ENCODE measurements at places on chromosomes 2 and 18.

DNA sequence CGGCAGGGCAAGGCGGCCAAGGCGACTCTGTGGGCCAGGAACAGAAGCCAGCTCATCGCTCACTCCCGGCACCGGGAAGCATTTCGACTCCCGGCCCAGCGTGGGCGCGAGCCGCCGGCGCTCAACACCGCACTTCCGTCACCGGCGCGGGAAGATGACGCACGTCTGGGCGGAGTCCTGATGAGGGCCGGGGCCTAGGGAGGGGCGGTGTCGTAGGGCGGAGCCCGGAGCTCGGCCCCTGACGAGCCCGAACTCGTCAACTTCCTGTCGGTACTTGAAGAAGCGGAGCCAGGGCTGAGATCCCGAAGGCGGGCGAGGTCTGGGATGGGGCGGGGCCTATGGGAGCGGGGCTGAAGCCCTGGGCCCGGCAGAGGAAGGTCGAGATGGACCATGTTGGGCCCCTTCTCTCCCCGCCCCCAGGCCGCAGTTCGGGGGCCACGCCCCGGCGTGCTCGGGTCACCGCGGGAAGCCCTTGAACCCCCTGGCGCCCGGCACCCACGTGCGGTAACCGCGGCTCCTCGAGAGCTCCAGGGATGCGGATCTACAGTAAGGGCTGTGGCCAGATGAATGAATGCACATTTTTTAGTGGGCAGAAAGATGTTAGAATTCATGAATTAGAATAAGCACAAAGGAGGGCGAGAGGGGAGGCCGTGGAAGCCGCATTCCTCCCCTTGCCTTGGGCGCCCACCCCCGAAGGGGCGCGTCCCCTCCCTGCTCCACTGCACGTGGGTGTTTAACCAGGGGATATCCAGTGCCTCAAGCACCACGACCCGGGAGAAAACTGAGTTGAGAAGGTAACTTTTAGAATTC lies at the start of gene RNASEH1:
TSS of gene RNASEH1 (minus strand) at position 129 of the 810 bp plus-strand sequence. CDS start at position 56, 73 bp downstream.
- peak; percentile 100 for DNase-seq

- DNase-seq: no peak
Measured at GRCh38 chr2:156532989-156533388, 96.8 kb downstream of the GPD2 start.

DNA sequence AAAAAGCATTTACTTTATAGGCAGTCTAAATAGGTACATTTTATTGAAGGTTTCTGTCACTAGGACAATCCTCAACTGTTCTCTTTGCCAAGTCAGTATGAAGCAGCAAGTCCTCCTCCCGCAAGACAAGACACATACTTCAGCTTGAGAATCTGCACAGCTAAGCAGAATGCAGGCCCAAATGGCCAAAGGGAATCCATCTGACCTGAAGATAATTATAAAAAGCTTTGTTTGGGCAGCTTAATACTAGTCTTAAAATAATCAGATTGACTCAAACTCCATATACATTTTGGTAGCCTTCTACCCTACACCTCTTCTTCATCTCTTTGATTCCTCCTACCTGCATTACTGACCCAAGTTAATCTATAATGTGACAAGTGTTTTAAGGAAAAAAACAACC lies 1.8 kb downstream of the LANCL1 start:
- no peak for DNase-seq

DNA sequence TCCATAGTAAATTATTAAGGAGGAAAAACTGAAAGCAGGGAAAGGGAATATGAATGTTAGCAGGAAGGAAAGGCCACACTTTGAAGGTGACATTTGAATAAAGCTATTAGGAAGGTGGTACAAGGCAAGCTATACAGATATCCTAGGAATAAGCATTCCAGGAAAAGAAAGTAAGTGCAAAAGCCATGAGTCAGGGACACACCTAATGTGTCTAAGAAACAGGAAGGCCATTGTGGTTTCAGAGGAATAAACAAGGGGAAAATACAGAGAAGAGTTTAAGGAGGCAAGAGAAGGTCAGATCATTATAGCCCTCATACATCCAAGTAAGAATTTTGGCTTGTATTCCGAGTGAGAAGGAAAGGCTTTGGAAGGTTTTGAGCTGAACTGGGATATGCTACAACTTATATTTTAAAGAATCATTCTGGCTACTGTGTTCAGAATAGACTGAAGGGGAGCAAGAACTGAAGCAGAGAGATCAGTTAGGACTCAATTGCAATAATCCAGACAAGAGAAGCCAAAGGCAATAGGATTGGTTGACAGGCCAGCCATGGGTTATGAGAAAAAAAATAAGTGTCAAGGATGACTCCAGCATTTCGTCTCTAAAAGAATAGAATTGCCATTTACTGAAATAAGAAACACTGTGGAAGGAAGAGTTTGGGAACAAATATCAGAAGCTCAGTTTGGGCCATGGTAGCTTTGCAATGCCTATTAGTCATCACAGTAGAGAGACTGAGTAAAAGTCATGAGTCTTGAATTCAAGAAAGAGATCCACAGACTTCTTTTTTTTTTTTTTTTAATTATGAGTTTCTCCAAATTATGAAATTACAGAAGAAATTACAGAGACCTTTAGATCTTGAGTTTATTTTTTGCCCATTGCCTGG lies 11.3 kb downstream of the RAD51AP2 start:
- no peak for DNase-seq

DNA sequence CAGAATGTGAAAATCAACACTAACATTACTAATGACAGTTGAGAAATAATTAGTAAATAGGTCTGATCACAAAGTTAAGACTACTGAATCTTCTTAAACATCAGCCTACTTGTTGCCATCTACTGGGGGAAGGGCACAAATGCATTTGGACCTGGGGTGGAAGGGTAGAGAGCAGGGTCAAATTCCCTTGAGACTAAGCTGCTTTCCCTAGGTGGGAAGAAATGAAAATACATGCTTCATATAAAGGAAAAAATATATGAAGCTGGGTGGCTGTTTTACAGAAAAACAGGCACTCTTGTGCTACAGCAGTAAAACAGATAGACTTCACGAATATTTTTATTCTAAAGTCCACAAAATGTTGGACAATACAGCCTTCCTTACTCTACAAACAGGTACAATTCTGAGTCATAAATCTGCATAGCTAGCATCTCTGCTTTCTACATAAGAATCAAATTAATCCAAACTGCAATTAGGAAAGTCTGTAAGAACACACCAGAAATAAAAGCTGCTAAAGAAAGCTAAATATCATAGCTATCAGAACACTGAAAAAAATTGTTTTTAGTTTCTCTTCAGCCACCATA lies 10.9 kb downstream of the TRIP12 start:
- DNase-seq: no peak

- DNase-seq: no peak
Measured at GRCh38 chr2:238642973-238643372, 204.9 kb upstream of the TWIST2 start.

- peak; percentile 69 for DNase-seq
Measured at GRCh38 chr18:3450012-3450798, at the start of gene TGIF1. TGIF1 (plus strand) TSS chr18:3450172; CDS start chr18:3450490, 318 bp downstream.

DNA sequence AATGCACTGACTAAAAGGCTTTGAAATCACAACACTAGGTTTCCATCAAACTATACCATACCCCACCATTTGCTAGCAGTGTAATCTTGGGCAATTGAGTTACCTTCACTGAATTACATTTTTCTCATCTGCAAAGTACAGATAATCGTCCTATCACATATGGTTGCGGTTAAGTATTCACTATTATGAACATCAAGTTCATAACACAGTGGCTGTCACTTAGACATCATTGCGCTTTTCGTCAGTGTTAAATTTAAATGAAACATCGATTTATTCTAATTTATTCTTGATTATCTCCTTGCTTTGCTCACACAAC lies 505.9 kb downstream of the CPS1 start:
- DNase-seq: no peak

DNA sequence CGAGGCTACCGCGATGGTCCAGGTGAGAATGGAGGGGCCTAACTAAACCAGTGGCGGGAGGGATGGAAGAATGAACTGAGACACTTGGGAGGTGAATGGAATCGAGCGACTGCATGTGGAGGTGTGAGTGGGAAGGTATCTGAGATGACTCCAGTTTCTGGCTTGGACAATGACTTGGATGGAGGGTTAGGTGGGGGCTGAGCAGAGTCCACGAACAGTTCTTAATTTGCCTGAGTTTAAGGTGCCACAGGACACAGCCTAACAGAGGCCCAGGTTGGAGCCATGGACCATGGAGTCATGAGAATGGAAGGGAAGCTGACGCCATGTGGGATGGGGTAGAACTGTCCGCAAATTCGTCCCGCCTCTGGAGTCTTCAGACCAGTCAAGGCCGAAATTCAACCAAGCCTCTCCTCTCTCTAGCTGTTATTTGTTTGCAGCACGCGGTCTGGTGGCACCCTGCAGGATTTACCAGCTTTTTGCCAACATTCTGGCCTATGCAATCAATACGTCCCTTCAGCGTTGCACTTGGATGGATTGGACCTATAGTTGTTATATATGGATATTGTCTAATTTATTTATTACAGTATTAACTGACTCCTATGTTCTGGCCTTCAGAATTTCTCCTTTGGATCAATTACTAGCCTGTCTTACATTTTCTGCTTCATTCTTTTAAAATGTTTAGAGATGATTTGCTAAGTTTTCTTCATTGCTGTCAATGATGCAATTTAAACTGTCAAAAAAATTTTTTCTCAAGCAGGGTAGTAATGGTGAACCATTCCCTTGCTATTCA lies 940 bp upstream of the BOLA3 start:
- DNase-seq: no peak

DNA sequence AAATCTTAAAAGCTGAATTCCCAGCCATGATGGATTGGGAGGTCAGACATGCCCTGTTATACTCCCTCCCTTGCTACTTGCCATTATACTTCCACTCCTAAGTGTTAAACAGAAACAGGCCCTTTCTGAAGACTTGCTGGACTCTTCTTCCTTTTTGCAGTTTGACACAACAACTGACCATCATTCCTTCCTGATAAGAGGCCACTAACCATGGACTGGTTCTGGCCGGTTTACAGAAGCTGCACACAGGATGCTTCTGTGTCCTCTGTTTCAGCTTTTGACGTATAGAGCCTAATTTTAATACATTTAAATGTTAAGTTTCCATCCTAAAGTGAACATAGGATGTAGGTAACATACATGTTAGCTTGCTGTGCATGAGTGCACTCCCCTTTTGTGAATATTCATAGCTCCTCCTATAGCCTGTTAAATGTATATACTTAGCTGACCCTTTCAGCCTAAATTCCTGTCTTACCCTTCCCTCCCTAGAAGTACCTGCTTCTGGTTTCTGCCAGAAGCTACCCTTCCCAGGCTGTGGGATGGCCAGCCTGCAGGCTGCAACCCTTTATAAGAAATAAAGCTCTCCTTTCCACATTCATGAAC lies 13.2 kb downstream of the FBXO48 start:
- DNase-seq: no peak

- no peak for DNase-seq
Measured at GRCh38 chr2:101776172-101777043, 78.9 kb downstream of the MAP4K4 start.

DNA sequence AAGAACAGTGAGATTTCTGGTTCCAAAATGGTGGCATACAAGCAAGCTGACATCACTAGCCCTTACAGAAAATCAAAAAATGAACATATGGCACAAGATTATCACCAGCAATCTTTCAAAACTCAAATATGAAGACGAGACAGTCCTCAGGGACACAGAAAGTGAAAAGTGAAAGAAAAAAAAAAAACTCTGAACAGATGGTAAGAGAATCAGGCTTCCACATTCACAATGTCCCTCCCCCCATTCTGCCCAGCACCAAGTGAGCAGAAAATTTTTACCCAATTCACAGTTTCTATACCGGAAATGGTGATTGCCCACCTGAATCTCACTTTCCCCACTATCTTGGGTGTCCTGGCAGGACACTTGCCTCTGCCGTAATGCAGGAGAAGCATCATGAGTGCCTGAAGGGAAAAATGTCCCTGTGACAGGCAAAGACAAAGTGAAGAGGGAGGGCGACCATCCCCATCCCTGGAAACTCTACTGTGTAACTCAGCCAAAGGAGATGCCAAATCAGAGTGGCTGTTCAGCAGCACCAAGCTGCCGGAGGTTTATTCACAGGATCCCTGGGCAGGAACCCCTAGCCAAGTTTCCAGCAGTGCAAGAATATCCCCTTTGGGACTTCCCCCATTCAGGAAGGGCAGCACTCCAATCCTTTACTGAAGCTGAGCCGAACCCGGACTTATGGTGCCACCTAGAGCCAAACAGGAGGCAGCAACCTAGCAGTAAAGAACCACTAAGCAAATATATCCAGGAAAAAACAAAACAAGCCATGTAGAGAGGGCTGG lies 312.2 kb downstream of the LRATD1 start:
- no peak for DNase-seq

DNA sequence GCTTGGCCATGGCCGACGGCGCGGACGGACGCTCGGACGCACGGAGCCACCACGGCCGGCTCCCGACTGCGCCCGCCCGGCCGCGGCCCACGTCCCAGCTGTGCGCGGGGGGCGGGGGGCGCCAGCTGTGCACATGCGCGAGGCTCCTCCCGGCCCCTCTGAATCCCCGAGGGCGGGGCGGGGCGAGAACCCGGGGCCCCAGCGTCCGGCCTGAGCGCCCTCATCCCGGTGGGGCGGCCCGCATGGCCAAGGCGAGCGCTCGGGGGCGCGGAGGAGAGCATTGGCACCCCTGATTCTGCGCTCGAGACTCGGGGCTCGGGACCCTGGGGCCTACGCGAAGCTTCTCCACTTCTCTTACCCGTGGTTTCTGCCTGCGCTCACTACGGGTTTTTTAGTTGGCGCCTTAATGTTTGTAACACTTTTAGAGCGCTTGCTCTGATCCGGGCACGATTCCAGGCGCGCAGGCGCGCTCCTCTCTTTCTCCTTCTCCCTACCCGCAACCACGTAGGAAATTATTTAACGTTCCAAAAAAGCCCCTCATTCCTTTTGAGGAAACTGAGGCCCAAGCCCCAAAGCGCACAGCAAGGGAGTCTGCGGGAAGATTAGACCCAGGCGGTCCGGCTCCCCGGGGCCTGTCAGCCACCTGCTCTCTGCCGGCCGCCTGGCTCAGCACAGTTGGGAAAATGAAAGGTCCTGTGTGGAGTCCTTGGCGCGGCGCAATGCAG lies at the start of gene PXDN:
TSS of gene PXDN (minus strand) at position 70 of the 725 bp plus-strand sequence. CDS start at position 10, 60 bp downstream.
- peak; percentile 32 for DNase-seq

DNA sequence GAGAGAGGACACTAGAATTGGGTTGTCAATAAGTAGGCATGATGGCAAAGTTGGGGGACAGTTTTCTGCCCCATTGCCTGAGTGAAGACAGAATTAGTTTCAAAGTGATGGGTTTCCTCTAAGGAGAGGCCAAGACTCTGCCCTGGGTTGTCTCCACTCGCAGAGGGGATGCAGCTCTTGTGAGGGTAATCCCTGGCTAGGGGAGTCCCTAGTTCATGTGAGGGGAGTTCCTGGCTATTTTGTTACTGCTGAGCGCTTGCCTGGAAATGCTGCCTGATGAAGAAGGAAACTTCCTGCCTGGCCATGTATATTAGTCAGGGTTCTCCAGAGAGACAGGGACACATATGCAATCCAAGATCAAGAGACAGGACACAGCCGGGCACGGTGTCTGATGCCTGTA lies 501.5 kb downstream of the BCL11A start:
- no peak for DNase-seq

DNA sequence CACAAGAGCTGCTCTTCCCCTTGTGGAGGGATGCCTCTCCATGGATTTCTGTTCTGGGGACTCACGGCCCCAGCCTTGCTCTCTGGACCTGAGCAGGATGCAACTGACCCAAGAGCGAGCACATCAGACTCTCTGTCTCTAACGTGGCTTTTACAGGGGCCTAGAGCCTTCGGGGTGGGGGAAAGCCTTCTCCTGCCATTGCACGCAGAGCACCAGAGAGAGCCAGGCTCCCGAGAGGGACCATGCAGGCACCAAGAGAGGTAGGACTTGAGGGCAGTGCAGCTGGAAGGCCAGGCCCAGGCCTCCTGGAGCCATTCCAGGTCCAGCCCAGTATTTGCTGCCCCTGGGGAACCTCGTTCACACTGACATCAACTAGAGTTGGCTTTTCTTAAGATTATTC lies 475.6 kb upstream of the MYT1L start:
- no peak for DNase-seq

- DNase-seq: no peak
Measured at GRCh38 chr2:144461308-144461766, 58.6 kb downstream of the ZEB2 start.
